Stimulated activated CD8-positive, alpha-beta memory T cell treated with anti-CD3 and anti-CD28 coated beads, Interleukin-15, amount 100 ng/mL, for 1 hour (primary cell): ENCODE measurements at places on chromosomes 3 and 15.

DNA sequence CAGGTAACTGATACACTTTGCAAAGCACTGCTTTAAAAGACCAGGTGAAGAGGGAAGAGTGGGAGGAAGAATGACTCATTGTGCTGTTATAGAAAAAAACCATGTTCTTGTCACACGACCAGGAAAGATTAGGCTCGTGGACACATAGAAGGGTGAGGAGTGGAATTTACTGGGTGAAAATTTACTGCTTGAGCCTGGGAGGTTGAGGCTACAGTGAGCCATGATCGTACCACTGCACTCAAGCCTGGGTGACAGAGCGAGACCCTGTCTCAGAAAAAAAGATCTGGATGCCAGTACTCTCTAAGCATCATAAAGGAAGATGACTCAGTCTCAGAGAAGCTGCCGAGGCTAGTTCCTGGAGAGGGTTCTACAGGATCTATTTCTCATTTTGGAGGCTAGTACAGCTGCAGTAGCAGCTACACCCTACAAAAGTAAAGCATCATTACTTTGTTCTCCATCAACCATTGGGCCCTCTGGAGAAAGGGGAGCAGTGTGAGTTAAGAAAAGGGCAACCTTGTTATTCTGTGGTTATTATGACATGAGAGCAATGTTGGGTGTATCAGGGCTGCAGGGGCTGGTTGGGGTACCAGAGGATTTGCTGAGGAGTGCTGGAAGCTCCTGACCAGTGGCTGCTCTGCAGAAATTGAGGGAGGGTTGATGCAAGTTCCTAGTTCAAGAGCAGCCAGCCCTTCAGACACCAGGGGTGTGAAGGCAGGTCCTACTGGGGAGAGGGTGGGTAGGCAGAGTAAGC lies 75.4 kb downstream of the CMTM8 start:
- DNase-seq = no peak

GRCh38 chr3:13764161-13764560 lies 115.7 kb downstream of the WNT7A start:
- no peak for DNase-seq

DNA sequence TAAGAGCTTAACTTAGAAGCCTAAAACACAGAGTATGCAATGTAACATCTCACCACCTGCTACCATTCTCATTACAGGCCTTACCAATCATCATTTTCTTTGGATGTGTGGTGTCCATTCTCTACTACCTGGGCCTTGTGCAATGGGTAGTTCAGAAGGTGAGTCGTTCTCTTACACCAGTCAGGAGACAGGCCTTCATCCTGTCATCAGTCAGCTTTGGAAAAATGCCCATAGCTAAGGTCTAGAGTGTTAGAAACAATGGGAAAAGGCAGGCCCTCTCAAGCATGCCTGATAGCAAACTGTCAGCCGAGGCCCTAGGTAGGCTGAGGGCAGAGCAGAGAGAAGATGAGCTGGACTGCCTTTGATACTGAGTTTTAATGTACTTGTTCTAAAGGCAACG lies 13.5 kb downstream of the SLC28A2 start:
- no peak for DNase-seq

GRCh38 chr3:172221547-172221946 lies 182.2 kb downstream of the FNDC3B start:
- DNase-seq = no peak

DNA sequence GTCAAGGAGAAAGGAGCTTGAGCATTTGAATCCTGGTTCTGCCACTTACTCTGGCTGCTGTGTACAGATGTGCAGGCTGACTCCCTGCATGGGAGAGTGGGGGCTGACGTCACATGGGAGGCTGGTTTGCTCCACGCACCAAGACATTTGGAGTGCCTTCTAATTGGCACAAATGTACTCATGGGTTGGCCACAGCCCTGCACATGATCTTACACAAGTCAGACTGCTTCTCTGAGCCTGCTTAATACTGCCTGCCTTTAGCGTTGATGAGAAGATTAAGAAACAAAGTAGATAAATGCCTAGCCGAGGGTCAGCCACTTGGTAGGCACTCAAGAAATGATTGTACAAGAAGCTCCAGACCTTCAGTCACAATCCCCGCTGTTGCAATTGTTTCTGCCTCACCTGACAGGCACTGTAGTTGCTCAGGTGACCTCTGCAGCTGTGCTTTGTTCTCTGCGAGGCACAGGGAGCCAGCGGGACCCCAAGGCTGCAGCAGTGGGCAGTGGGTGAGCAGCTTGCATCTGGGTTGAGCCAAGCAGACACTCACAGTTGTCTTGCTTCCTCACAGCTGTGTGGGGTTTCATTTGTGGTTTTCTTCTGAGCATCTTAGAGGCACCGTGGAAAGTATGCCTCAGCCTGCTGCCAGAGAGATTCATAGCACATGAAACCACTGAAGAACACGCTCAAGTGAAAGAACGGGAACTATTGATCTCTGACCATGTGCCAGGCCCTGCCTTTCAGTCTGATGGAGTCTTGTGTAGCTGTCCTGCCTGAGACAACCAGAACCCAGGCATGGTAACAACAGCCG lies 33.1 kb downstream of the GRK7 start:
- DNase-seq = peak; percentile 52

GRCh38 chr3:100852840-100853239 lies 140.4 kb downstream of the ABI3BP start:
- no peak for DNase-seq

DNA sequence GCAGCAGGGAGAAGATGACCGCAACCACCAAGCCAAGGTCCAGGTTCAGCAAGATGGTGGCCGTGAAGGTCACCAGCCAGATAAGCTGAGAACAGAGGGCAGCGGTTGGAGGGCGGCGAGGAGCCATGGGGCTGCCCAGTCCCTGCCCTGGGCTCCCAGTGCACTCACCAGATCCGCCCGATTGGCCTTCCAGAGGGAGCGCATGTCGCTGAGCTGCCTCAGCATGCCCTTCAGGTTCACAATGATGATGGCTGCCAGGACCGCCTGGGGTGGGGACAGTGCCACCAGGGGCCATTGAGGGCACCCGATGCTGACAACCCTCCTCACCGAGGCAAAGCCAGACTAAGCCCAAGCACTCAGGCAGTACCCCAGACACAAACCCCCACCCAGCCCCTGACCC lies 5.4 kb downstream of the SLC26A6 start:
- DNase-seq = no peak

GRCh38 chr3:53846134-53846850 lies at the start of the genes CHDH and IL17RB:
Gene CHDH (minus strand): TSS chr3:53846419. CDS start chr3:53824008, 22,411 bp downstream.
Gene IL17RB (plus strand): TSS chr3:53846568. CDS start chr3:53846589, 21 bp downstream.
- DNase-seq = no peak

DNA sequence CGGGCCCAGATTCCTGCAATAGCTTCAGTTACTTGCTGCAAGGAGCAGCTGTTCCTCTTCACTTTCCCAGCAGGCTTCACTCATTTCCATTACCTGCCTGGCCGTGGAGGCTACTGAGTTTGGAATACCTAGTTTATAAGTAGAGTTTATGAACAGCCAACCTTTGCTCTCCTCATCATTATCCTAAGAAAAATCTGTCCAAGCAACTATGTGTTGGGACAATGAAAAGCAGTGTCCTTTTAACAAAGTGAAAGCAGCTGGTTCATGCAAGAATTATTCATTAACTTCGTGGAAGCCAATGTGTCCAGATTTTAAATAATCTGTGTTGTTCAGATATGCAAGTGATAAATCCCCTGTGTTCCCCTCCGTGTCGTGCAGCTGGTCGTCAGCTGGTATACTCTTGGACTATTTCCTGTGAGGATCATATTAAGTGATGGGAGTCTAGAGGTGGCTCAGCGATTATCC lies 39.3 kb upstream of the SSR3 start:
- no peak for DNase-seq

DNA sequence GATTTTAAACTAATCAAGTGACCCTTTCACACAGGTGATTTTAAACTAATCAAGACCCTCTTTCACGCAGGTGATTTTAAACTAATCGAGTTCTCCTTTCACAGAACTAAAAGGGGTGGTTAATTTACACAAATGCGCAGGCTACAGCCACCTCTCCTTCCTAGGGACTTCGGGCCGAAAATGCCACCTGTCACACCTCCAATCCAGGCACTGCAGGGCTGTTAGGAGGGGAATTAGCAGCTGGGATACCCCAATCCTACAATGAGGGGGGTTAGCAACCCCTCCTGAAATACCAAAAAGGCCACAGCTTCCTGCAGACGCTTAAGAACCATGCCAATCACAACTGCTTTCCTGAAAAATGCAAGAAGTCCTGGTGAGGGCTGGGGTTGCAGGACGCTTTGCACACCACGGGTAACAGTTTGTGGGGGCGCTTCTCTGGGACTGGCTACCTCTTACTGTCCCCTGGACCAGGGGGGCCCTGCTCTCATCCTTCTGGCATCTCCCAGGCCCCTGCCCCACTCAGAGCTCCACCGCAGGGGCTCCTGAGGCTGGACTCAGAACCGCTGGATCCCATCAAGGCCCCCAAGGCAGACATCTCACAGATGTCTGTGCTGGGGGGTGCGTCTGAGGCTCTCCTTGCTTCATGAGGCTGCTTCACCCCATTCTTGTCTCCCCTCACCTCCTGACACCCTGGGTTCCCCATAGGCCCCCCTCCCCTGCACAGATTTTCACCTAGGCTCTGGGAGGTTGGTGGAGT lies 145.9 kb downstream of the OR4M2 start:
- DNase-seq = no peak

- no peak for DNase-seq
Observed at GRCh38 chr15:59339252-59339672, 33.4 kb downstream of the MYO1E start.

- DNase-seq = no peak
Observed at GRCh38 chr15:40567111-40567510, 2.0 kb upstream of the RPUSD2 start.

DNA sequence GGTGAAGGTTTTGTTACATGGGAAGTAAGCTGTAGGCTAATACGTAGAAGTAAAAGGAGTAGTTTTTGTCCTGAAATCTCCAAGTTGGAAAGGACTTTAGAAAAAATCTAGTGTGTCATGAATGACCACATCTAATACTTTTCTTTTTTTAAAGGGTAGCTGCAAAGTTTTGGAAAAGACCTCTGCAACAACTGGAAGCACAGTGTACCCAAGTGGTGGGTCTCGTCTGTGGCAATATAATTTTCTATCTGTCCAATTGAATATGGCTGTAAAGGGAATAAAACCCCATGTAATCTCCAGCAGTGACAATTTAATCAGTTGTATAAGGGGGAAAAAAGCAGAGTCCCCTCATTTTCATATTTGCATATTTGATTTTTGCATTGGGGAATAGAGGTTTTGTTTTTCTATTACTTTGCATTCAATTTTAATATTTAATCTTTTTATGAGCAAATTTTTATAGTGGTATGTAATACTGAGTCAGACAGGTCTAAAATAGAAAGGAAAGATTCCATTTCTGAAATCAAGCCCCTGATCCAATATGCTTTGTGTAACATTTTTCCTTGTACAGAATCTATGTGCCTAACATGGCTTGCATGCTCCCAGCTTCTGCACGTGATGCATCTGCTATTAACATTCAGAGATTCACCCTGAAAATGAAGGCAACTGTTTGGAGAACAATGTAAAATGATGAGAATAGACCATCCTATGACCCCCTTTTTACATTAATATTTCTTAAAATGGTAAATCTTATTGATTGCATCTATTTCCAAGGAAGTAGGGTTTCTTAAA lies 531.4 kb downstream of the ZIC1 start:
- DNase-seq = no peak

DNA sequence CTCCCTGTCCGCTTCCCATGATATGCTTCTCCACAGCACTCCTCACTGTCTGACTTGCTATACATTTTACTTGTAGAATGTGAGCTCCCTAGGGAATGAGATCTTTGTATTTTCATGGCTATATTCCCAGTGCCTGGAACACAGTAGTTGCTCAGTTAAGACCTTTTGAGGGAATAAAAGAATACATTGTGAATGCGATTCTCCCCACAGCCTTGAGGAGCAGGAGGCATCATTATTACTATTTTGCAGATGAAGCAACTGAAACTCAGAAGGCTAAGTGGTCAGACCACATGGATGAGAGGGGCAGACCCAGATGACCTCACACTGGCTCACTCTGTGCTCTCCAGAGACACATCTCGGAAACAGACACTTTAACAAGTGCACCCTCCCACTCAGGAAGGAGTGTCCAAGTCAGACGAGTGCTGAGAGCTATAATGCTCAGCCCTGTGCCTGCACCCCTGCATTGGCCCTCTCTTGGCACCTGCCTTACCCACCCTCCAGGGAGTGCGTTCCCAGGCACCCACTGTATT lies 46.8 kb downstream of the SST start:
- DNase-seq = no peak

DNA sequence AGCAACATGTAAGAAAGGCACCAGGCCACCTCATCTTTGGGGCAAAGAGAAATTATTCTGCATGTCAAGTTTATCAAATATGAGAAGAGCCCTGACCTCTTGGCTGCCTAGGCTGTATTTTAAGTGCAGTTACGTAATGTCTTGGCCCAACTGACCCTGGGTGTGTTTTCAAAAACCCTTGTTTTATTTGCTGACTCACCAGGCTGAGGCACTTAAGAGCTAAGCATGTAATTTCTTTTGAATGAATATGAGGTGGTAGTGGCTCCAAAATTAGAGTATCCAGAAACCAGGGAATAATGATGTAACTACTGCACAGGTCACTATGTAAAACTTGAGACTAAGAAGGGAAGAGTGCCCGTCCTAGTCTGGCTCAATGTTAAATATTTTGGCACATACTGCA lies 24.3 kb downstream of the PGPEP1L start:
- DNase-seq = no peak

GRCh38 chr15:59281699-59282098 lies 75.1 kb downstream of the LDHAL6B start:
- DNase-seq = no peak

- DNase-seq = no peak
Observed at GRCh38 chr3:94423578-94423977, 360.7 kb downstream of the NSUN3 start.

- DNase-seq = no peak
Observed at GRCh38 chr3:5012367-5012766, 33.1 kb downstream of the BHLHE40 start.

- DNase-seq = no peak
Observed at GRCh38 chr3:122758877-122759560, 34.6 kb downstream of the HSPBAP1 start.

- no peak for DNase-seq
Observed at GRCh38 chr3:156793851-156794250, 32.3 kb upstream of the LEKR1 start.

- no peak for DNase-seq
Observed at GRCh38 chr15:95948411-95948810, 382.1 kb upstream of the NR2F2 start.

DNA sequence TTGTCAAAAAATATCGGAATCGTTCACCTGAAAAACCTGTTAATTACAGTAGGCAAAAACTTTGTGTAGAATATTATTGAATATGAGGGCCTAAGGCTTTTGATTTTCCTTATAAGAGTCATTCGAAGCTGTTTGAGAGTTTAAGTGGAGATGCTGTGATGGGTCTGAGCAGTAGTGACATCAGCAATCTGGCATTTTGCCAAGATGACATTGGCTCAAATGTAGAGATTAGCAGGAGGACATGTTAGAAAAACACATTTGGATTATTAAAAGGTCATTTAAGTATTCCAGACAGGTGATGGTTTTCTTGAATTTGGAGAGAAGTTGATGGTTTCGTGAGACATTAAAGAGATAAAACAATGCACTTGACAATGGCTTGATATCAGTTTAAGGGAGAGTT lies 12.9 kb downstream of the OR5AC2 start:
- DNase-seq = no peak
